Nephron progenitor cell (in vitro differentiated cells): ENCODE measurements at places on chromosomes 2 and 18.

DNA sequence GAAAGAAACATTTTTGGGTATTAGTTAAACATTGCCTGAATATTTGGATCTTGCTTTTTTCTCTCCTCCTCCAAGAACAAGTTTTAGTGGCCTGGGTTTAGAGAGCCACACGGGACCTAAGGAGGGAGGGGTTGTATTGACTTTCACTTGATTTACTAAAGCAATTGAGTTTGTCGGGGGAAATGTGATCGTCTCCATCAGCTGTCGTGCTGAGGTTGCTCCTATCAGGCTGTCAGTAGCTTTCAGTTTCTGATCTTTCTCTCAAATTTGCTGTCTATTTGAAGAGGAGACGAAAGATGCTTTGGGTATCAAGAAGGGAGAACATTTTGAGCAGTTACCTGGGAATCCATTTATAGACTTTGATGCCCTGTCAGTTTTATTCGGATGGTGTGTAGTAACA lies 106.0 kb downstream of the SETBP1 start:
- peak; percentile 13 for DNase-seq

- no peak for DNase-seq
Observed at GRCh38 chr2:125227843-125228392, 1202.8 kb downstream of the CNTNAP5 start.

DNA sequence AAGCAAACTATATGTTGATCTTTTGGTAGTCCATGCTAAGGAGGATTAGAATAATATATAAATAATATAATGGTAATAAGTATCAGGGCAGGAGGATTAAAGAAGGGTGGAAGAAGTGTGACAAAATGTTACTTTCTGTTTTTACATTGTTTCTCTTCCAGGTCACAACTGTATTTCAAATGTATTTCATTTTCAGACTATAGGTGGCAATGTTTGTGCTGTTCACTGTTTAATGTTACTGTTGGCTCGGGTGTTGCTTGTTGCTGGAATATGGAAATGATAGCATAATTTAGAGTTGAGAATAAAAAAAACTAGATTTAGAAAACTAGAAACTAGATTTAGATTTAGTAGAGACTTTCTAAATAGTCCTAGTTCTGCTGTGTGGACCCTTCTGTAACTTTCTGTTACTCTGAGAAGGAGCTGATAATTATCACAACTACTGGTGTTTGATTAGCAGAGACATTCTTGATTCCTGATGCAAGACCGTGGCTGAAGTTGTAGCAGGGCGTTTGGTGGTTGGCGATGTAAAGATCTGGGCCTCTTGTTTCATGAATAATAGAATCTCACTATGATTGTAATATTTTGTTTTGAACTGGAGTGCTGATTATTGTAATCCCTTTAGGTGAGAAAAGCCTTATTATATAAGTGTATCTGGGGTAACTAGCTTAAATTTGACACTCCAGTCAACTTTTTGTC lies 7.9 kb downstream of the NEDD4L start:
- no peak for DNase-seq

- no peak for DNase-seq
Observed at GRCh38 chr2:7755879-7756278, 838.7 kb downstream of the RNF144A start.

GRCh38 chr2:236636714-236637470 lies 67.3 kb downstream of the ACKR3 start:
- no peak for DNase-seq

DNA sequence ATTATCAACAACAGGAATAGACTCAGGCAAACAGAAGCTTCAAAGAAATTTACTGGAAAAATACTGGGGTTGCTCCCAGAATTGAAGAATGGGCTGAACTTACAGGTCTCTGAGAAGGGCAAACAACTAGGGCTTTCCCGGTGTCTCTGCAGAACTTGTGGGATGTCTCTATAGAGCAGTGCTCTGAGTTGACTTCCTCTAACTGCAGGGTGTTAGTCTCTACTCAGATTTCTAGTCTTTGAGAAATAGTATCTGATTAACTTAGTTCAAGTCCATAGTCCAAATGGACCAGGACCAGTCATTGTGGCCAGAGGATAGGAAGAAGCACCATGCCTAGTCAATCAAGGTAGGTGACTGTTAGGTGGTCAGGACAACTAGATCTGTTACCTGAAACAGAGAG lies 45.8 kb downstream of the LIMS1 start:
- no peak for DNase-seq

DNA sequence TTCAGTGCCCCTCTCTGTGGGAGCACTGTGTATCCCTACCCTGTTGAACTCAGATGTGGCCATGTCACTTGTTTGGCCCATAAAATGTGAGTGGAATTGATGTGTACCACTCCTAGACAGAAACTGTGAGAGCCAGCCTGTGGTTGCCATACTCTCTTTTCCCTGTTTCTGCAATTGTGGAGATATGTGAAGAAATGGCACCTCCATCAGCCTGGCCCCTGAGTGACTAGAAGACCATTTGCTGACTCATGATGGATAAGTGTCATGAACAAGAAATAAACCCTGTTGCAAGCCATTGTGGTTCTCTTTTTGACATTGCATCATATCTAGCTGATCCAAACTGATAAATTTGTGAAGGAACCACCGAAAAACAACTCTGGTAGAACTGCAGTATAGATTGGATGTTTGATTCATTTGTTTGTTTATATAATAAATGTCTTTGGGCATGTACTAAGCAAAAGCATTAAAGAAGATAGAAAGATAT lies 214.5 kb upstream of the FBXO11 start:
- DNase-seq, result no peak

DNA sequence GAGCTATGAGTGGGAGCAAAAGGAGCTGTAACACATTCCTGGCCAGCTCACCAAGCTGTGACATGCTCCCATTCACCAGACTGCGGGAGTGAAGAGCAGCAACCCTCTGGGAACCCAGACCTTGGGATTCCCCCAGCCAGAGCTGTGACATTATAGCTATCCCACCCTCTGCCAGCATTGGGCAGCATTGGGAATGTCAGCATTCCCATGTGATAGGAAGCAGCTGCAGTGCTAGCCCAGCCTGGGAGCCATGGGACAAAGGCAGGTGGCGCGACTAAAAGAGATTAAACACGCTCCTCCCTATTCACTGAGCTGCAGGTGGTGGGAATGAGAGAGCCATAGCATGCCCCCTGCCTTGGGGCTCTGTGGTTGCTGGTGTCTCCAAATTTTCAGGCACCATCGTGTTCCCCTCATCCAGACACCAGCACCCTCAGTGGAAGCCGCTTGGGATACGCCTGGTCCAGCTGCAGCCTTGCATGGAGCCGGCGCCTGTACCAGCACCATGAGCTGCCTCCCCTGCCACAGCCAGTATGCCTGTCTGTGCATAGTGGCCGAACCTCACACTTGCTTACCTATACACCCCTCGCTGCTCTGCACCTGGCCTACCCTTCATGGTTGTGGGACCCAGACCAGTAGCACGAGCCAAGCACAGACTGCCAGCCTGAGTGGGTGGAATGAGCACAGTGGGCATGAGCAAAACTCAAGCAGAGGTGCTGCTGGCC lies 695.6 kb upstream of the GCFC2 start:
- DNase-seq, result no peak

GRCh38 chr2:206189691-206190090 lies 30.0 kb downstream of the EEF1B2 start:
- DNase-seq, result no peak

- no peak for DNase-seq
Observed at GRCh38 chr2:11309706-11310105, 34.7 kb downstream of the ROCK2 start.

DNA sequence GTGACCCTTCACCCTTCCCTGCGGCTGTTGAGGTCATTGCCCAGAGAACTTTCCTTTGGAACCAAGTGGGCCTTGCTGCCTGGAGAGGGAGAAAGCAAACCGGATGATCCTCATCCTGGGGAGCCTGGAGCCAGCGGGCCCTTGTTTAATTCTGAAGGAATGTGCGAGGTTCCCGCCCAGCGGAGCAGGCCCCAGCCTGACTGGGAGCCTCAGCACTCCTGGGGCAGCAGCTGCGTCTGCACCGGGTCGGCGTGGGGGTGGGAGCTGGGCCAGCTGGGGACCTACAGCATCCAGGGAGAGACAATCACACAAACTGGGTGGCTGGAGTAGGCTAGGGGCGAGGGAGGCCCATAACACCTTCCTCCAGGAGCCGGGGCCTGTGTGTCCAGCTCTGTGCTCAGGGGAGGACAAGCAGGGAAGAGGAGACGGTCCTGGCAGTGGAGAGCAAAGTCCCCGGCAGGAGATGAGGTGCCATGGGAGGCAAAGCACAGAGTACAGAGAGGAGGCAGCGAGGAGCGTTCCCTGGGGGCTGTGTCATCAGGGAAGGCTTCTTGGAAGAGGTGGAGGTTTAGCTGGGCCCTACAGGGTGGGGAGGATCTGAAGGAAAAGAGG lies 61.9 kb upstream of the HAAO start:
- peak; percentile 33 for DNase-seq

- DNase-seq, result no peak
Observed at GRCh38 chr2:1749489-1750119, 5.3 kb upstream of the PXDN start.

- DNase-seq, result no peak
Observed at GRCh38 chr18:10949655-10950054, 199.7 kb downstream of the PIEZO2 start.

DNA sequence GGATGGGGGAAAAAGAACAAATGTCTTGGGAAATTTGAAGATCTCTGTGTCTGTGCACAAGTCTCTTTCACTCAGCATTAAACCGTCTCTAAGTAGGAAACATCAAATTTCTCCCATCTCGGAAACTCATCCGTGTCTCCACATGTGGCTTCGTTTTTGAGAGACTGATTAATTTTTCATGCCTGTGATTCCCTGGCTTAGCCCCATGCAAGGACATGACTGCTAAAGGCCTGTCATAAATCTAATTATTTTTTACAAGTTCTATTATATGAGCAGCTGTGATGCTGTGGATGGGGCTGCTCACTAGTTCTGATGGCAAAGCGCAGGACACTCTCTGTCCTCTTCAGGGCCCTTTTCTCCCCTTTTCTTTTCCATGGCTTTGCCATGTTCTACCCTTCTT lies 129.1 kb downstream of the RGPD3 start:
- DNase-seq, result no peak

GRCh38 chr2:223109341-223109740 lies 57.4 kb downstream of the KCNE4 start:
- DNase-seq, result no peak

DNA sequence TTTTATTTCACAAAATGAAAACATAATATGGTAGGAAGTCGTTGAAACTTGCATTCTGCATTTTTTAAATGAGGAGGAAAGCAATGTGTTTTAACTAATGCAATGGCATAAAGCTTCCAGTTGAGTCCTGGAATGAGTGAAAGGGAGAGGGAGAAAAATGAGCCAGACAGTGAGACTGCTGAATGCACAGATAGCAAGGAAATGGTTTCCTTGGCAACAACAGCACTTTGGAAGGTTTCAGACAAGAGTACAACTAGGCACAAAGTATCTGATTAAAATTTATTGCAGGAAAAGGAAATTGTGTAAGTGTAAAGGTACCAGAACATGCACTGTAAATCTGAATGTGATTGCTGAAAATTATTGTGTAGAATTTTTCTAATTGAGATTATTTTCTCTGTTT lies 320.1 kb upstream of the KYNU start:
- no peak for DNase-seq

GRCh38 chr18:59787998-59788790 lies 91.0 kb upstream of the CCBE1 start:
- DNase-seq, result no peak

DNA sequence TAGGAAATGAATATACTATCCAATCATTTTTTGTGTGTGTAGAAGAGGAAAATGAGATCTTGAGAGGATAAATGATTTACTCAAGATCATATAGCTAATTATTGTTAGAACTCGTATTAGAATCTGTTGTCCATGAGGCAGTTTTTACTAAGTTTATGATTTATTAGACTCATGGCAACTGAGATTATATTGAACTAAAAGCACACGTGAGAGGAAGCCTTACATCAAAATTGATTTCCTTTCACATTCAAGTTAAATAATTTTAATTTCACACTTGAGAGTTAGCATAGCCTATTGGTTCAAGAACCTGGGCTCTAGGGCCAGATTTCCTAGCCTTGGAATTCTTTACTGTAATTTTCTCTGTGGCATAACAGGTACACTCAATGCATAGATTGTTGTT lies 552.3 kb downstream of the ERBB4 start:
- DNase-seq, result no peak

DNA sequence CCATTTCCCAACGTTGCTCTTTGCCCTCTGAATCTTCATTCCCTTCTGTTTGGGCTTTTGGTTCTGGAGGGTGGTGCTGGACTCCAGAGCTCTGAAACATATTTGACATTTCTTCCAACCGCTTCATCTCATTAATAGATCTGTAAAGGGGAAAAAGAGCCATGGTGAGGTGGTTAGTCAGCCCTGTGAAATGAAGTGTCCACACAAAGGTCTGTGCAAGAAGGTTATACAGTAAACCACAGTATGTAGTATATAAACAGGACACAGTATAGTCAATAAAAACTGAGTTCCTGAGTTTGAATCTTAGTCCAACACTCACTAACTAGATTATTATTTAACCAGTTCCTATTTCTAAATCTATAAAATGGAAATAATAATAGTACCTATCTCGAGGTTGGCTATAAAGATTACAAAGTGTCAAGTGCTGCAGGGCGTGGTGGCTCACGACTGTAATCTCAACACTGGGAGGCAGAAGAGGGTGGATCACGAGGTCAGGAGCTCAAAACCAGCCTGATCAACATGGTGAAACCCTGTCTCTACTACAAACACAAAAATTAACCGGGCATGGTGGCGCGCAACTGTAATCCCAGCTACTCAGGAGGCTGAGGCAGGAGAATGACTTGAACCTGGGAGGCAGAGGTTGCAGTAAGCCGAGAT lies 13.1 kb downstream of the STARD7 start:
- no peak for DNase-seq
